ENCODE measurements at places on chromosomes 11 and 22. TPM values are rescaled to one million over a fixed set of nuclear protein-coding genes. Genes with fewer than 3 reads are reported as not detected.

GPR137 gene
- 15.7 TPM for total RNA-seq

CHADL gene
- total RNA-seq: 3.4 TPM

GNAZ gene
- 175 TPM for total RNA-seq

SPI1 gene
- total RNA-seq: 1.6 TPM

AIFM3 gene
- total RNA-seq: 4.7 TPM

CARD16 gene
- not detected for total RNA-seq

PAX6 gene
- 34.4 TPM for total RNA-seq

RELA gene
- 30.7 TPM for total RNA-seq

MRGPRX3 gene
- total RNA-seq: not detected

KRTAP5-1 gene
- total RNA-seq: not detected

SCGB1D2 gene
- total RNA-seq: not detected

DUSP18 gene
- total RNA-seq: 34.1 TPM

B4GALNT4 gene
- total RNA-seq: 163 TPM

OSBPL5 gene
- total RNA-seq: 90.1 TPM

APOA1 gene
- total RNA-seq: 0.63 TPM

OR5P2 gene
- not detected for total RNA-seq

APOL4 gene
- total RNA-seq: 18.8 TPM

CASP1 gene
- 4.4 TPM for total RNA-seq

HTR3B gene
- total RNA-seq: not detected

WNT11 gene
- 6.6 TPM for total RNA-seq

GDPD4 gene
- not detected for total RNA-seq

HBG1 gene
- 0.63 TPM for total RNA-seq

OR10D3 gene
- not detected for total RNA-seq

NEFH gene
- 0.63 TPM for total RNA-seq

OR52H1 gene
- total RNA-seq: 3.8 TPM

VPREB3 gene
- total RNA-seq: not detected

TOB2 gene
- 19.1 TPM for total RNA-seq

CUL5 gene
- 77.0 TPM for total RNA-seq

OR52I1 gene
- total RNA-seq: not detected

P2RY2 gene
- total RNA-seq: not detected

OR10A2 gene
- not detected for total RNA-seq

GAB4 gene
- total RNA-seq: not detected

CHRDL2 gene
- total RNA-seq: not detected

SLC15A3 gene
- total RNA-seq: 1.9 TPM

C11orf42 gene
- total RNA-seq: not detected

CELF1 gene
- total RNA-seq: 498 TPM

SYNGR1 gene
- 68.9 TPM for total RNA-seq

CD248 gene
- total RNA-seq: 1.3 TPM

DCHS1 gene
- total RNA-seq: 99.8 TPM

MS4A3 gene
- total RNA-seq: not detected

NUDT8 gene
- total RNA-seq: 4.4 TPM

CYTH4 gene
- 1.3 TPM for total RNA-seq

TNKS1BP1 gene
- 21.9 TPM for total RNA-seq

NAALAD2 gene
- total RNA-seq: 9.1 TPM

TRIM29 gene
- total RNA-seq: not detected

Measured in parietal lobe (tissue), 2 donors.